Activated CD8-positive, alpha-beta memory T cell treated with anti-CD3 and anti-CD28 coated beads, Interleukin-2, amount 50 U/mL, for 48 hours (primary cell): ENCODE measurements at places on chromosomes 6 and 20.

DNA sequence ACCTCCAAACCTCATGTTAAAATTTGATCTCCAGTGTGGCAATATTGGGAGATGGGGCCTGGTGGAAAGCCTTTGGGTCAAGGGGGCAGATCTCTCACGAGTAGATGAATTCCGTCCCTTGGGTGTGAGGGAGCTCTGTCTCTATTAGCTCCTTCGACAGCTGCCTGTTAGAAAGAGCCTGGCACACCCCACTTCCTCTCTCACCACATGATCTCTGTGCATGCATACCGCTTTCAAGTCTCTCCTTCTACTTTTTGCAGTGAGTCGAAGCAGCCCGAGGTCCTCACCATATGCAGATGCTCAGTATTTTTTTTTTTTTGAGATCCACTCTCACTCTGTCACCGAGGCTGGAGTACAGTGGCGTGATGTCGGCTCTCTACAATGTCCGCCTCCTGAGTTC, 176.9 kb downstream of the SYNDIG1 start:
- DNase-seq = no peak

GRCh38 chr6:128491610-128492206, 28.7 kb downstream of the PTPRK start:
- no peak for DNase-seq

DNA sequence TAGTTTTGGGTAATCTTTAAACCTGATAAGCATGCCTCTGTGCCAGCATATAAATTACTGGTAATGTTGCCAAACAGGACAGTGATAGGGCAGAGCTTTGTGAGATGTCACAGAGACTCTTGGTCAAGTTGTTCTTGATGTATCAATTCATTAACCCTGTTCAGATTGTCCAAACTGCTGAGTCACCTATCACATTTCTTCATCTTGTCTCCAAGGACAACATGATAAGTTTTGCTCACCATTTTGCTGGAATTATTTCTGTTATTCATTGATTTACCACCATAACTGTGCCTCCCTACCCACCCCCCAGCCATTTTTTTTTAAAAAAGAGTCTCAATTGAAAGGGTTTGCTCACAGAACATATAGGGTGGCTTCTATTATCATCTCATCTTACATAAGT, 19.5 kb upstream of the GMNN start:
- no peak for DNase-seq

GRCh38 chr6:26217714-26218075, 130.5 kb downstream of the HFE start:
- no peak for DNase-seq

DNA sequence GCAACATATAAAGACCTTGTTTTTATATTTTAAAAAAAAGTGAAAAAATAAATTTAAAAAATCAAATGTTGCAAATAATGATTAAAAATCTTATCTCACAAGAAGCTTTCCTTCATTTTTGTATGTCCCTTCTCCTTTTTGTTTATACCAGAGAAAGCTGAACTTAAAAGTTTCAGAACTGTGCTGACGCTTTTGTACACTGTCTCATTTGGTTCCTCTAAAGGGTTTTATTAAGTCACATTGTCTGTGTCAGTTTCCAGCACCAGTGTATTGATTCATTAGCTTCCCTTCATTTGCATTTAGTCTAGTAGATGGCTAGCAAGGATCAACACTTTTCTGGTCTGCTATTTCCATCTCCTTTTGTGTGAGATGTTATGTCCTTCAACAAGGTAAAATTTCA, 6.7 kb downstream of the PCED1A start:
- no peak for DNase-seq

- no peak for DNase-seq
Observed at GRCh38 chr6:145189836-145190235, 545.5 kb downstream of the EPM2A start.
